ENCODE measurements at places on chromosomes 3 and 15.

- DNase-seq, result no peak
Measured at GRCh38 chr15:81485806-81486205, 111.8 kb upstream of the TMC3 start.

GRCh38 chr15:96323319-96324145 is 7.0 kb upstream of the NR2F2 start:
- DNase-seq, result peak; percentile 22

DNA sequence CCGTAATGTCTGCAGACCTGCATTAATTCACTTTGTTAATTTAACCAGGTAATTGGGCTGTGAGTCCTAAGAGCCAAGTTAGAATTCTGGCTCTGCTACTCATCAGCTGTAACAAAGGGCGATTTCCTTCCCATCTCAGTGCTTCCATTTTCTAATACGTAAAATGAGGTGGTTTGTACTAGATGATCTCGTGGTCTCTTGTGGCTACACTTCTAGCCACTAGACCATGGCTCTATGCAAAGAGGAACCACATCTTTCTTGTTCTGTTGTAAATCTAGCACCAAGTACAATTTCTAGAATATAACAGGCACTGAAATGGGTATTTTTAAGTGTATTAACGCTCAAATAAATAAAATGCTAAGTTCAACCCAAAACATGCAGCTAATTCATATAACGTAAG is 174.4 kb upstream of the THBS1 start:
- DNase-seq, result no peak

- DNase-seq, result no peak
Measured at GRCh38 chr3:3023111-3023745, 86.9 kb downstream of the IL5RA start.

DNA sequence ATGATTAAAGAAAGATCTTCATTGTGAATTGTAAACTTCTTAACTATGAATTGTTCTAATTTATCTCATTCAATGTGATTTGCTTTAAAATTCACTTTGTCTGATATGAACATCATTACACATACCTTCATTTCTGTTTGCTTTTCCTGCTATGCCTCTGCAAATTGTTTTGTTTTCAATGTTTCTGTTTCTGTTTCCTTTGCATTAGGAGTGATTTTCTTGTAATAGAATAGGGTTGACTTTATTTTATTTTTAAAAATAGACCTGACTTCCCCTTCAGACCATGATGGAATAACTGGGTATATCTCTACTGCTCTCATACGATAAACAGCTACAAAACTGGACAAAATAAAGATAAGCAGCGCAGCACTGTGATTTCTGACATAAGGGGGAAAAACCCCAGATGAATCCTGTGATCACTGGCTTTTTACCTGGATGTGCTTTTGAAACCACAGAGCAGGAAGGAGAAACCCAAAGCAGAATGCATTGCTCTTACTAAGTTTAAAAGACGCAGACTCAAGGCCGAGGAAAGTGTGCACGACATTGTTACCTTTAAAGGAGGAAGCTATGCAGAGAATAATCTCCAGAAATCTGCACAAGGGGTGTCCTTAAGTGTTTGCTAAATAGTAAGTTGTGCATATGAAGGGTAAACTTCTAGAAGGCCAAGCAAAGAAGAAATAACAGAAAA is 420.2 kb downstream of the TBC1D5 start:
- DNase-seq, result no peak

DNA sequence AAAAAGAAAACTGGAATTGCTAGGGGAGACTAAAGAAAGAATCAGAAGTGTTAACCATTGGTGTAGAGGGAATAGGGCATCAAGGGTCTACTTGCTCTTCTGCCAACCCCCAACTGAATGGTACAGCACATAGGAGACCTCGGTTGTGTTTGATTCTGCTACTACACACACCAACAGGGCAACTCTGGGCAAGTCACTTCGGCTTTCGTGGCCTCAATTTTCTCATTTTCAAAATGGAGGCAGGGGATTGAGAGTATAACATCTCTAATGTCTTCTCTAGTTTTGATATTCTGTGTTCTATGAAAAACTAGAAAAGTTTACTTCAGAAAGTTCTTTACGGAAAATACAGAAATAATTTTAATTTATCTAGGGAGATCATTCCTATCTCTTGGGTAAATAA is 120.3 kb upstream of the PHLDB2 start:
- no peak for DNase-seq

- DNase-seq, result no peak
Measured at GRCh38 chr15:32905481-32905880, 187.7 kb downstream of the GREM1 start.

- no peak for DNase-seq
Measured at GRCh38 chr3:14228681-14229470, 50.3 kb downstream of the LSM3 start.

GRCh38 chr3:142053244-142053643 is 96.1 kb downstream of the TFDP2 start:
- DNase-seq, result no peak

- DNase-seq, result no peak
Measured at GRCh38 chr3:62248734-62249483, 124.4 kb downstream of the FEZF2 start.

GRCh38 chr3:63798949-63799348 is 20.1 kb upstream of the C3orf49 start:
- no peak for DNase-seq

GRCh38 chr3:12484983-12485327 is 675 bp downstream of the TSEN2 start:
- no peak for DNase-seq

GRCh38 chr15:38176691-38177090 is 75.9 kb upstream of the SPRED1 start:
- DNase-seq, result peak; percentile 23

GRCh38 chr3:28267984-28268849 is 26.8 kb downstream of the CMC1 start:
- no peak for DNase-seq

DNA sequence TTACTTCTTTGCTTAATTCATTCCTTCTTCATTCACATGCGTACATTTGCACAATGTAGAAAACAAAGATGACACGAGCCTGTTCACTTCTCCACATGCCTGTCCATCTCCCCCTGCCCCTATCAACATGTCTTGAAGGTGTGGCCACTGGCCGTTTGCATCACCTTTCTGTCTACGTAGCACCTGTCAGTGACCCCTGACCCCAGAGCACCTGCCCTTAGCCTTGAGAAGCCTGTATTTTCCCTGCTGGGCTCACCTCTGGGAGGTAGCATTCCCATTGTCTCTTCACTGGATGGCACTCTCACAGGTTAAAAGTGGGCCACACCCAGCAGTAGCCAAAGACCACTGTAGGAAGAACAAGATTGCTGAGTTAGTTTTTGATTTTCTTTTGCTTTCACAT is 234.1 kb downstream of the THSD4 start:
- no peak for DNase-seq

GRCh38 chr3:129349791-129350190 is 71.1 kb downstream of the HMCES start:
- no peak for DNase-seq

DNA sequence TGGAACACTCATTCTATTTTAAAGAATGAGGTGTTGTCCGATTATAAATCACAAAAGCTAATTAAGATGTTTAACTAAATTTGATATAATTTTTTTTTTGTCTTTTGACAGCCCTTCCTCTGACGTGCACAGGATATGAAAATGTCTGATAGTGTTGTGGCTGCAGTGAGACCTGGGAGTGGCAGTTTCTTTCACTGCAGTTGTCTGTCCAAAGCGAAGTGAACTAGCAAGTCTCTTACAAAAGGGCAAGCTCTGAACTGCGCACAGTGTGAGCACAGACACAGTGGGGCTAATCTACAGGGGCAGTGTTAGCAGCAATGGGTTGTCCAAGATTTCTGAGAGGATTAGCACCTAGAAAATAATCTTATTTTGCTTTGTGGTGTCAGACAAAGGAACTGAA is 29.1 kb upstream of the MYRIP start:
- no peak for DNase-seq

DNA sequence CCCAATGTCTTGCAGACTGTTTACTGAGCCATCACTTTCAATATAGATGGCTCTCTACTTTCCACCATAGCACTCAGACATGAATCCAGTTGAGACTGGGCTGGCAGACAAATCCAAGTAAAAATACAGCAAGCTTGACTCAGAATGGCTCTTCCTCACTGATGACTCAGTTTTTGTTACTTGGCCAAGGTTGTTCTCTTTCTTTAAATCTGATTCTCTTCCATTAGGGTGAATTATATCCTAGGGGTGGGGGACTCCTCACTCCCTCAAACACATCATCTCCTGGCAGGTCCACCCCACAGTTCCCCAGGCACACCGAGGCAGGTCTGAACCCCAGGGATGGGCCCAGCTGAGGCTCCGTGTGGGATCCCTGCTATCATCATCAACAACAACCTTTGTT is 157.9 kb downstream of the MEX3B start:
- DNase-seq, result peak; percentile 83

DNA sequence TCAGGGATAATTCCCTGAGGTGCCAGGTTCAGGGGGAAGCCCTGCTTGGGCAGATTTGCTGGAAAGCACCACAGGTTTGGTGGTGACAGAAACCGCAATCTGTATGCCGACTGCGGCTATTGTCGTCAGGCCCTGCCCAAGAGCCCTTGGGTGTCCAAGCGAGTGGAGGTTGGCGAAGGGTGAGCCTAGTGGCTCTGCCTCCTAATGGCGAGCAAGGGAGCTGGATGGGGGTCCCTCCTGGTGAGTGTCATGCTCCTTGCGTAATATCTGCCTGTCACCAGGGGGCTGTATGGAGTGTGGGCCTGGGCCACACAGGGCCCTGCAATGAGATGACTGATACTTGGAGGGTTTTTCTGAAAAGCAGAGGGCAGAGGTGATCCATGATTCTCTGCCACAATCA is 101.6 kb downstream of the EPHB1 start:
- DNase-seq, result no peak

- no peak for DNase-seq
Measured at GRCh38 chr3:48466386-48467109, 20.0 kb downstream of the ATRIP start.

- DNase-seq, result no peak
Measured at GRCh38 chr3:45983770-45984169, 11.9 kb downstream of the FYCO1 start.

- peak; percentile 72 for DNase-seq
Measured at GRCh38 chr3:5058471-5058951, 63.6 kb upstream of the ARL8B start.

GRCh38 chr3:134650431-134651346 is at the start of gene KY:
Gene KY, minus strand, starts transcription at chr3:134651022. Its CDS starts 62 bp downstream, at chr3:134650960.
- peak; percentile 38 for DNase-seq

GRCh38 chr15:79903144-79903543 is 6.3 kb upstream of the MTHFS start:
- no peak for DNase-seq

GRCh38 chr3:32818970-32819511 is 1.2 kb downstream of the TRIM71 start:
- no peak for DNase-seq

DNA sequence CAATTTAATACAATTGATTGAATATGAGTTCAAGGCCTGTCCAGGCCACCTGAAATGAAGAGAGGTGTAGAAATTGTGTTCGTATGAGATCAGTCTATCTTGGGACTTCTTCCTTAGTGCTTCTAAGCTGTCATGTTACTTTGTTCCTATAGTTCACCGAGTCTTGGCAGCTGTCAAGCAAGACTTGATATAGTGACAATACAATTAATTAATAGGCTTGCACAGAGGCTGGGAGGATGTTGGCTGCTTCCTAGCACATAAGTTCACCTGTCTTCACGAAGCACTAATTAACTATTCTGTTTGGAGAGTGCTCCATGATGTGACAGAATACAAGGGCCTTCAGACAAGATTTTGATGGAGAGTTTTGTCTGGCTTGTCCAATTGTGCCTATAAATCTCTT is 103.7 kb upstream of the CD96 start:
- DNase-seq, result no peak

- no peak for DNase-seq
Measured at GRCh38 chr3:40677321-40677720, 152.6 kb downstream of the ZNF621 start.

GRCh38 chr15:38721568-38721945 is 156.9 kb upstream of the RASGRP1 start:
- DNase-seq, result no peak

DNA sequence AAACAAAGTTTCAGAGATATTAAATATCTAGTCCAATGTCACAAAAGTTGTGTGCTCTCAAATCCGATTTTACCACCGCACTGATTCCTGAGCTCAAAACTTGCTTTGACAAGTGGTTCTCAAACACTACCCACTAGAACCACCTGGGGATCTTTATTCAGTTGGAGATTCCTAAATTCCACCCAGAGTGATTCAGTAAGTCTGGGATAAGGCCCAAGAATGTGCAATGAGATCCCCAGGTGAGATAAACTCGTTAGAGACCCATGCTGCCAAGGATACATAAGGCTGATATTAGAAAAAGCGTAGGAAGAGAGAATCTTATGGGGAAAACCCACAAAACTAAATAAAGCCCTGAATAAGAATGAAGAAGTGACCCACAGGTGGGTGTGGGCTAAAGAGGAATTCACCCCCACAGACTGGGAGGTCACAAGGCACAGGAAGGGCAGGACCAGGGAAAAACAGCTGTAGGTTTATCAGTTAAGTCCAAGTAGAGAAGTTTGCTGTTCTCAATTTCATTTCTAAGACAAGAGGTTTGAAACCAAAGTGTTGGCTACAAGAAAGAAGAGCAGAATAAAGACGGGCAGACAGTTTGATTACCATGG is 11.5 kb upstream of the RPS17 start:
- no peak for DNase-seq

DNA sequence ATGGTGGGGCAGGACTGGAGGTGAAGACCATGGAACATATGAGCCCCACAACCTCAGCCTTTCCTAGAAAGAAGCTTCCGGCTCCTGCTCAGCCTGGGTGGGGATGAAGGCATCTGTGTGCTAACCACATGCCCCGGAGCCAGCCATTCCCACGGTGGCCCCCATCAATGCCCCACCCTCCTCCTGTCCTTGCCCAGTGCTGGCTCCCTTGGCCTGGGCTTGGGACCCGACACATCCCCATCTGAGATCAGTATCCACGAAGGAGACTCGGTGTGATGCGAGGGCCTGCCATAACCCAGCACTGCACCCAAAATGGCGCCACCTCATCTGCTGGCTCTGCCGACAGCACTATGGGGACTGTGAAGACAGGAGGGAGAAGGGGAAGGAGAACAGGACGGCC is 16.5 kb upstream of the PLXND1 start:
- no peak for DNase-seq

GRCh38 chr15:71250936-71251583 is 135.8 kb downstream of the THSD4 start:
- no peak for DNase-seq

DNA sequence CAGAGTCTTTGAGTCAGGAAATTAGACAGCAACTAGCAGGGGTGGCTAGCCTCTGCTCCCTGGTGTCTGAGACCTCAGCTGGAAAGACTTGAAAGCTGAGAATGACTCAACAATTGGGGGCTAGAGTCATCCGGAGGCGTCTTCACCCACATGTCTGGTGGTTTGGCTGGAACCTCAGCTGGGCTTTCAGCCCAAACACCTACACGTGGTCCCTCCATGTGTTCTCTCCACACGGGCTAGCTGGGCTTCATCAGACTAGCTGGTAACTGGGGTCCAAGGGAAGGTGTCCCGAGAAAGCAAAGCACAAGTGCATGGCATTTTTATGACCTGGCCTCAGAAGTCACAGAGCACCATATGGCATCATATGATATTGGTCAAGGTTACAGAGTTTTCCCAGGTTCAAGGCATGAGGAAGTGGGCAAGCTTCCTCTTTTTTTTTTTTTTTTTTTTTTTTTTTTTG is 19.9 kb upstream of the ABHD2 start:
- DNase-seq, result peak; percentile 98
